Type B pancreatic cell (in vitro differentiated cells): ENCODE measurements at places on chromosomes 3 and 15. TPM values are rescaled to one million over a fixed set of nuclear protein-coding genes. Genes with fewer than 3 reads are reported as not detected.

DNA sequence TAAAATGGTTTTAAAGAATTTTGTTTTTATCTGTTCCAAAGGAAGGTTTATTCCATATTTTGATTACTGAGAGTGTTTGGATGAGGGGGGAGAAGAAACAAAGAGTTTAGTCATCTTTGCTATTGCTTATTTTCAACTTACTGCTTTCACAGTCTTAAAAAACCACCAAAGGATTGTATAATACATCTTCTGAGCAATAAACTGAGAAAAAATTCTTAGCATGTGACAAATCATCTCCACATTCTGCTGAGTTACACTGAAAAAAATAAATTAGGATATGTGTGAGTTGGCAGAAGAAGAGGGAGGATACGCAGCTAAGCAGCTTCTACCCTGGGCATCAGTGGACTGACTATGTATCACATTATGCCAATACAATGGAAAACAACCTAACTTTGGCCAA lies 23.2 kb upstream of the ACTC1 start:
- no peaks in the 10 kb centered on the region for H3K4me1 ChIP-seq
- no peaks in the 10 kb centered on the region for H3K27me3 ChIP-seq
- no peak overlapping the region for H3K27ac ChIP-seq

LACTB gene
- 10.9 and 12.6 TPM in 2 replicates for total RNA-seq

PIERCE2 gene
- total RNA-seq: 2.1 and 2.3 TPM in 2 replicates

DNA sequence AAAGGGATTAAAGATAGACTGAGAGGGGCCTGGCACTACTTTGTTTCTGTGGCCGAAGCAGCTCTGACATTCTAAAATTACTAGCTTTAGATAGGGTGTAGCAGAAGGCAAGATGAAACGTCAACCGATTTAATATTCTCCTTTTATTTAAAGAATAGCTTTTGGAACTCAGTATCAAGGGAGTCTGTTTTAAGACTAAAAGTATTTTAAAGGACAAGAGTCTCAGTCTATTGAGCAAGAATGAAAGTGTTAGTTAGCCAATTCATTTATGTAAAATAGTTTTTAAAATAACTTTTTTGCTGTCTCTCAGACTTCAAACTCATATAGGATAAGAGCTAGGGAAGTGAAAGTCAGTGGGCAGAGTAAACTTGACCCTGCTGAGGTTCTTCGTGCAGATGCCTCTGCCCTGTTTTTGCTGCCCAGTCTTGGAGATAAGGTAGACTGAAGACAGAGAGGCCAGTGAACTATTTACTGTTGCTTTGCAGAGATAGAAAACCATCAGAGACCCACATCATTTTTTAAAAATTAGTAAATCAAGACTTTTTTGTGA lies 1090.9 kb downstream of the ROBO2 start:
- H3K4me1 ChIP-seq: no peaks in the 10 kb centered on the region
- H3K36me3 ChIP-seq: no peaks in the 10 kb centered on the region
- H3K27ac ChIP-seq: no peak overlapping the region
- H3K4me3 ChIP-seq: no peak overlapping the region
- H3K27me3 ChIP-seq: no peaks in the 10 kb centered on the region
- DNase-seq: no peak

GRCh38 chr3:104474011-104474410 lies 892.7 kb upstream of the ALCAM start:
- H3K4me1 ChIP-seq: no peaks in the 10 kb centered on the region
- no peaks in the 10 kb centered on the region for H3K27me3 ChIP-seq
- H3K36me3 ChIP-seq: no peaks in the 10 kb centered on the region

GRCh38 chr3:192636517-192637444 lies 90.6 kb downstream of the FGF12 start:
- no peak overlapping the region for H3K27ac ChIP-seq
- no peaks in the 10 kb centered on the region for H3K4me1 ChIP-seq
- H3K4me3 ChIP-seq: no peak overlapping the region
- H3K27me3 ChIP-seq: no peaks in the 10 kb centered on the region

- peaks cover 14% of the 10 kb centered on the region for H3K27me3 ChIP-seq
- H3K27ac ChIP-seq: no peak overlapping the region
- H3K36me3 ChIP-seq: no peaks in the 10 kb centered on the region
- H3K4me1 ChIP-seq: peaks cover 14% of the 10 kb centered on the region
- no peak overlapping the region for H3K4me3 ChIP-seq
Measured at GRCh38 chr3:66518126-66518525, 17.3 kb upstream of the LRIG1 start.

GRCh38 chr15:40873694-40874561 lies at the start of gene RHOV:
RHOV (minus strand) TSS chr15:40874234; CDS start chr15:40874139, 95 bp downstream.
- H3K4me1 ChIP-seq: peaks cover 15% of the 10 kb centered on the region

C3orf49 gene
- total RNA-seq: not detected in 2 replicates

GNAT1 gene
- 0.71 TPM in 1 of 2 replicates, not detected in the other for total RNA-seq

AGBL1 gene
- total RNA-seq: 0.07 TPM in 1 of 2 replicates, not detected in the other

ITIH4 gene
- 4.1 and 14.0 TPM in 2 replicates for total RNA-seq

GRCh38 chr3:97656638-97657037 lies 107.9 kb upstream of the ARL6 start:
- H3K4me3 ChIP-seq: no peak overlapping the region
- no peaks in the 10 kb centered on the region for H3K4me1 ChIP-seq
- no peaks in the 10 kb centered on the region for H3K36me3 ChIP-seq
- no peak for DNase-seq
- peaks cover 6% of the 10 kb centered on the region for H3K27me3 ChIP-seq

CRABP1 gene
- 20.5 and 685 TPM in 2 replicates for total RNA-seq

CP gene
- 4.0 and 7.4 TPM in 2 replicates for total RNA-seq

DNA sequence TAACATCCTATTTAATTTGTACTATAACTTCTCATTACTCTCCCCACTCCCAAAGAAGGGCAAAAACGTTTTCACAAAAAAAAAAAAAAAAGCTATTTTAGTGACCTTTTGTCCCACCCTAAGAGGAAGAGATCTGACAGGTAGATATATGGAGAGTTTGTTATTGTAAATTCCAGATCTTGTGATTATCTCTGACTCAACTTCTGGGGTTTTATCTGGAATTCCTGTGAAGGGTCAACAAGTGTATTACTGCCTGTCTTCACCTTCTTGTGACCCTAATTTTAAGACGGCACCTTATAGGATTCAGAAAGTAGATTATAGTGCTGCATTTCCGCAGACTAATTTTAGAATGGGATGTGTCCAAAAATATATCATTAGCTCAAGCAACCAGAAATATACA lies 205.9 kb upstream of the CDIN1 start:
- H3K27me3 ChIP-seq: no peaks in the 10 kb centered on the region
- H3K27ac ChIP-seq: no peak overlapping the region
- no peak for DNase-seq
- peak overlapping the region; percentile 9 for H3K4me3 ChIP-seq
- H3K4me1 ChIP-seq: peaks cover 9% of the 10 kb centered on the region
- H3K36me3 ChIP-seq: peaks cover 4% of the 10 kb centered on the region

GRCh38 chr3:172659246-172660002 lies 51.4 kb downstream of the NCEH1 start:
- H3K27ac ChIP-seq: no peak overlapping the region
- no peaks in the 10 kb centered on the region for H3K36me3 ChIP-seq
- peak overlapping the region; percentile 26 for H3K4me3 ChIP-seq

DNA sequence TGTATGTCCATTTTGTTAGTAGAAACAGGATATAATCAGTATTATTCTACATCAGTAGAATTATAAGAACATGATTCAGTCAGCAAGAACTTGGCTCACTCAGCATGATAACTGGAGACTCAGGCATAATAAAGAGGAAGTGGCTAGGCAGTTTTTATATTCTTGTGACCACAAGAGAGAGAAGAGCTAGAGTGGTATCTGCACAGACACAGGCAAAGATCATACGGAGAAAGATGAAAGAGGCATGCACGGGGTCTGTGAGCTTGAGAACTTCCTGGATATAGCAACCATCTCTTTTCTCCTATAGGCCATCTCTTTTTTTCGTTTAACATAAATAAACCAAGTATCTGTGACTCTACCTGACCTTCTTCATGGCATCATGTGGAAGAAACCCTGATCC lies 46.8 kb downstream of the MYO5A start:
- no peaks in the 10 kb centered on the region for H3K27me3 ChIP-seq
- no peak for DNase-seq
- no peak overlapping the region for H3K4me3 ChIP-seq
- H3K4me1 ChIP-seq: peaks cover 20% of the 10 kb centered on the region
- H3K36me3 ChIP-seq: no peaks in the 10 kb centered on the region

GRCh38 chr15:29785642-29786041 lies 36.6 kb downstream of the TJP1 start:
- H3K27me3 ChIP-seq: no peaks in the 10 kb centered on the region
- H3K4me3 ChIP-seq: no peak overlapping the region
- H3K36me3 ChIP-seq: peaks cover 44% of the 10 kb centered on the region
- H3K27ac ChIP-seq: no peak overlapping the region
- H3K4me1 ChIP-seq: peaks cover 7% of the 10 kb centered on the region

DNA sequence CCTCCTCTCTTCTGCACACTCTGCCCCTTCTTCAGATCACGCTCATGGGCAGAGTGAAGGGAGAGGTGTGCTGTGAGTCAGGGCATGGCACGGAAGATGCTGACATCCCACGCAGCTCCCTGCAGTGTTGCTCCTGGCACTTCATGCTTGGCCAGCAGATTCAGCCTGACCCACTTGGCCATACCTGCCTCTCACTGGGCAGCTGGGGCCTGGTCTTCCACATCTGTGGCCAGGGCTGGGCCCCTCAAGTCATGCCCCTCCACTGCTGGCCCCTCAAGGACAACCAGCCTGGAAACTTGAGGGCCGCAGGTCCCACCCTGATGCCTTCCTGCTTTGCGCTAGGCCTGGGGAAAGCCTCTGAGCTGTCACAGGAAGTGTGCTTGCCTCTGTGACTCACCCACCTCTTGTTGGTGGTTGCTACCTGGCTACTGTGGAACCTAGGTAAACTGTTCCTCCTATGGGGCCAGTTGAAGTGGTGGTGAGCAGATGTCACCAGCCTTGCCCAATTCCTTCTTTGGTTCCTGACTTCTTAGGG lies 48.7 kb downstream of the BSN start:
- H3K4me3 ChIP-seq: no peak overlapping the region
- no peaks in the 10 kb centered on the region for H3K27me3 ChIP-seq
- peaks cover 12% of the 10 kb centered on the region for H3K4me1 ChIP-seq
- peak; percentile 65 for DNase-seq
- H3K36me3 ChIP-seq: no peaks in the 10 kb centered on the region

DNA sequence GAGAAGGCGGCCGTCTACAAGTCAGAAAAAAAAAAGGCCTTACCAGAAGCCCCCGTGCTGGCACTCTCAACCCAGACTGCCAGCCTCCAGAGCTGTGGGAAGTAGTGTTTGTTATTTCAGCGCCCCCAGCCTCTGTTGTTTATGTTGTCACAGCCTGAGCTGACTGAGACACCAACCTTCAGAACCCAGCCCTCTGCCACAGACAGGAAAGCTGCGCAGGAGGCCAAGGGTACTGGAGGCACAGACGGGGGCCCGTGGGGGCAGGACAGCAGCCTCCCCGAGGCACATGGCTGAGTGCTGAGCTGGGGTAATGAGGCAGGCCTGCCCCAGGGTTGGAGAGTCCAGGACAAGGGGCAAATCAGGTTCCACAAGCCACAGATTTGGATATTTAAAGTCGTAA lies 33.7 kb downstream of the HCN4 start:
- no peak overlapping the region for H3K27ac ChIP-seq
- peaks cover 4% of the 10 kb centered on the region for H3K27me3 ChIP-seq
- no peak overlapping the region for H3K4me3 ChIP-seq
- no peaks in the 10 kb centered on the region for H3K4me1 ChIP-seq
- H3K36me3 ChIP-seq: no peaks in the 10 kb centered on the region

DVL3 gene
- total RNA-seq: 70.8 and 84.8 TPM in 2 replicates

DNA sequence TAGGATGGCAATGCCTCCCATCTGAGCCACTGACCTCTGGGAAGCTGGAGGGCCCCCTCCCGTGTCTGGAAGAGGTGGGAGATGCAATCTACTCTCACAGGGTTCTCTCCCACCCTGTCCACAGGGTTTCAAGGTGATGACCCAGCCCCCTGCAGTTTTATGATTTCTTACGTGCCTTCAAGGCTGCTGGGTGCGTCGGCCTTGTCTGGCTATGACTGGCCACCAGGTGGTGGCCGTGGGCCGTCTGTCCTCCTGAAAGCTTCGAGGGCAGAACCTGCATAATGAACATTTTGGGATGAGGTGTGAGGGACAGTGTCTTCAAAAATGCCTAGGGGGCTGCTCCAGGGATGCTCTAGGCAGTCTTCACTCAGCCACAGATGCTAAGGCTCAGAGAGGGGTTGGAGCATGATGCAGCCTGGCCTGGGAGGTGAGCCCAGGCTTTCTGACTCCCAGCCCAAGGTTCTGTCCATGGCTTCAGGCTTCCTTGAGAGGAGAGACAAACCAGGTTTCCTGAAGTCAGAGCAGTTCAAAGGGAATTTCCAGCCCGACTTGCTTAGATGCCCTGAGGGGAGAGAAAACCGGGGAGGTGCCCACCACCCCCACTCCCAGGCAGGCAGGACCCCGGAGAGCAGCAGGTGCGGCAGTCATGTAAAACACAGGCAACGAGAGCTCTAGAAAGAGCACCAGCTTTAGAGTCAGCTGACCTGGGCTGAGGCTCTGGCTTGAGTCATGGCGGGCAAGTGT lies 18.7 kb downstream of the ISG20 start:
- peak overlapping the region; percentile 22 for H3K27ac ChIP-seq
- H3K36me3 ChIP-seq: no peaks in the 10 kb centered on the region
- peaks cover 15% of the 10 kb centered on the region for H3K27me3 ChIP-seq
- DNase-seq: no peak
- H3K4me1 ChIP-seq: peaks cover 12% of the 10 kb centered on the region
- H3K4me3 ChIP-seq: no peak overlapping the region
